ENCODE measurements at places on chromosomes 4 and X.

- H3K27ac ChIP-seq, result no peak overlapping the region
- no peak overlapping the region for H3K4me3 ChIP-seq
- no peaks in the 10 kb centered on the region for H3K27me3 ChIP-seq
- no peak for DNase-seq
- H3K36me3 ChIP-seq, result peaks cover 2% of the 10 kb centered on the region
Observed at GRCh38 chrX:148047200-148047599, 66.1 kb downstream of the FMR1NB start.

GRCh38 chrX:32496671-32497070 is 714.7 kb downstream of the DMD start:
- no peaks in the 10 kb centered on the region for H3K27me3 ChIP-seq
- no peaks in the 10 kb centered on the region for H3K36me3 ChIP-seq
- DNase-seq, result no peak
- no peak overlapping the region for H3K27ac ChIP-seq
- H3K4me3 ChIP-seq, result no peak overlapping the region

GRCh38 chr4:15654593-15655222 is 449 bp downstream of the FBXL5 start:
- H3K27me3 ChIP-seq, result no peaks in the 10 kb centered on the region
- no peaks in the 10 kb centered on the region for H3K36me3 ChIP-seq
- H3K4me1 ChIP-seq, result peaks cover 43% of the 10 kb centered on the region
- peak overlapping the region; percentile 97 for H3K4me3 ChIP-seq
- peak overlapping the region; percentile 99 for H3K27ac ChIP-seq

DNA sequence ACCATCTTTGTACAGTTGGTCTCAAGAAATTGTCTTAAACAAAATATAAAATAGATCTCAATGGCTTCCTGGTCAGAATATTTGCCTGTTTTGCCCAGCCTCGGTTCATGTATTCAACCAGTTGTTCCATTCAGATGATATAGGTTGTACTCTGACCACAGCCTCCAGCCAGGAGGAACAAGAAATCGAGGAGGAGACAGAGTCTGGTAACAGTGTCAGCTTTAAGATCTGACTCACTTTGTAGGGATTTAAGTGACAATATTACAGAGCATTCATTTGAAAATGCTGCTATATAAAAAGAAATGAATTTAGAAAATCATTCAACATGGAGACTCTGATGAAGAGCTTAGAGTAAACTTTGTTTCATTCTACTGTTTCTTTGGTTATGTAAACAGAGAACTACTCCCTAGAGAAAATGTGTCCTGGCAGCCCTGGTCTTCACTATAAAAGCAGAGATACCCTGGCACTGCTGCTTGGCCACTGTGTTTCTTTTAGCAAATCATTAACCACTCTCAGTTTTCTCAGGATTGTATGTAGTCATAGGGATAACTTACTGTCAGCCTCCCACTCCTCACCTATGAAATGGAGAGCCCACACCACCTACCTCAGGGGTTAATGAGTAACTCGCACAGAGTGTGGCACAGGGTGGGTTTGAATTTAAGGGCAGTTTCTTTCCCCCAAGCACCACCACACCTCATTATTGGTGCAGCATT is 53.5 kb downstream of the PAGE2 start:
- H3K4me3 ChIP-seq, result peak overlapping the region; percentile 39
- peaks cover 22% of the 10 kb centered on the region for H3K4me1 ChIP-seq
- H3K27me3 ChIP-seq, result no peaks in the 10 kb centered on the region
- peaks cover 11% of the 10 kb centered on the region for H3K36me3 ChIP-seq
- peak overlapping the region; percentile 92 for H3K27ac ChIP-seq

GRCh38 chr4:185883591-185883990 is 71.6 kb upstream of the SORBS2 start:
- no peaks in the 10 kb centered on the region for H3K27me3 ChIP-seq
- H3K4me3 ChIP-seq, result no peak overlapping the region
- peaks cover 7% of the 10 kb centered on the region for H3K4me1 ChIP-seq
- H3K36me3 ChIP-seq, result no peaks in the 10 kb centered on the region
- no peak for DNase-seq
- no peak overlapping the region for H3K27ac ChIP-seq

GRCh38 chrX:46788902-46789301 is 30.0 kb upstream of the SLC9A7 start:
- no peaks in the 10 kb centered on the region for H3K27me3 ChIP-seq
- no peak overlapping the region for H3K4me3 ChIP-seq
- peaks cover 3% of the 10 kb centered on the region for H3K36me3 ChIP-seq

DNA sequence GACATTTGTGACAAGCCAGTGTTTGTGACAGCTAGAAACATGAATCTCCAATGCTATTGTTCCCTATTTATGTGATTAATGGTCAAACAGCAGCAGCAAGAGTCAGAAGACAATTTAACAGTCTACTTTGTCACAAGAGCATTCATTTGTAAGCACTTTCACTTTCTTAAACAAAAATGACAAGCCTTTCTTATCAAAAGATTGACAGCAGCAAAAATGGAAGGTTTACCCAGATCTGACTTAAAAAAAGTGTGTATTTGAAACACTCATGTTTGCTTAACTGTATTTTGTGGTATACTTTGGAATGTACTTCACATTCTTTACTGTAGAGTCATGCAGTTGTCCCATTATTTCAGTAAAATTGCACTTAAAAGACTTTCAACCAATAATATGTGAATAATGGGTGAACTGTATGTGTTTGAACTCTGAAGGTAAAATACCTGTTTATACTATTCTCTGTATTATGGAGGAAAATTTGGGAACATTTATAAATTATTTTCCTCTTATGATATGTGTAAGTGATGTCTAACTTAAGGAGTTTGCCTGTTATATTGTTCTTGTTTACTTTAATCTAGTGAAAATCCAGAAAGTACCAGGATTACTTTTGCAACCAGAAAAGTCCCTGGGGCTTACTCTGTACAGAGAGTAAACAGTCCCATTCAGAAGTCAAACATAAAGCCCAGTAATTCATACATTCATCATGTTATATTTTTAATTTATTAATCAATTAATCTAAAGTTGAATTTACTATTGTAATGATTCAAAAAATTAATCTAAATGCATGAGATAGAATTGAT is 314.9 kb upstream of the TRAM1L1 start:
- no peaks in the 10 kb centered on the region for H3K27me3 ChIP-seq
- no peak overlapping the region for H3K4me3 ChIP-seq
- H3K36me3 ChIP-seq, result no peaks in the 10 kb centered on the region

DNA sequence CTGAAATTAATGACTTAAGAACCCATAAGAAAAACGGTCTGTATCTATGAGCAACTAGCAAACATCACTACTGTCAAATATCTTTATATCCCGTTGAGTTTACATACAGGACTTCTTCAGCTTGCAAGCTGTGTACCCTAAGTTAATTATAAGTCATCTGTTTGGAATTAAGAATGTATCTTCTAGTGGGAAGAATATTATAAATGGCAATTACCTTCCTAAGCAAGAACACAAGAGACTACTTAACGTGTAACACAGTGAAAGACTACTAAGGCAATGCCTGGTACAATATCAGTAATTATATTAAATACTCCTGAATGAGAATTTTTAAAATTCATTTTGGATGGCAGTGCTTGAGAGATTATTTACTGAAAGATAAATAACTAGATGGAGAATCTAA is 58.5 kb downstream of the ADGRA3 start:
- H3K4me1 ChIP-seq, result peaks cover 79% of the 10 kb centered on the region
- DNase-seq, result no peak
- no peaks in the 10 kb centered on the region for H3K27me3 ChIP-seq
- H3K36me3 ChIP-seq, result peaks cover 7% of the 10 kb centered on the region

DNA sequence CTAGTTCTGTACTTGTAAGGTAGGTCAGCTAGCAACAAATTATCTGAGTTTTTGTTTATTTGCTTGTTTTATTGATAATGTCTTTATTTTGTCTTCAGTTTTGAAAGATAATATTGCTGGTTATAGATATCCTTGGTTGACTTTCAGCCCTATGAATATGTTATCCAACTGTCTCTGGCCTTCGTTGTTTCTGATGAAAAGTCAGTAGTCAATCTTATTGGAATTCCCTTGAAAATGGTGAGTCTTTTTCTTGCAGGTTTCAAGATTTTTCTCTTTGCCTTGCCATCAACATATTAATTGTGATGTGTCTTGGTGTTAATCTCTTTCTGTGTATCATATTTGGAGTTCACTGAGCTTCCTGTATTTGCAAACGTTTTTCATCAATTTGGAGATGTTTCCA is 113.1 kb upstream of the NEIL3 start:
- no peaks in the 10 kb centered on the region for H3K4me1 ChIP-seq
- no peaks in the 10 kb centered on the region for H3K36me3 ChIP-seq
- DNase-seq, result no peak
- H3K27me3 ChIP-seq, result no peaks in the 10 kb centered on the region
- no peak overlapping the region for H3K27ac ChIP-seq

GRCh38 chr4:74770226-74770910 is 24.0 kb downstream of the BTC start:
- no peaks in the 10 kb centered on the region for H3K27me3 ChIP-seq
- no peak overlapping the region for H3K4me3 ChIP-seq
- no peaks in the 10 kb centered on the region for H3K4me1 ChIP-seq

GRCh38 chr4:89119836-89120235 is 8.5 kb downstream of the TIGD2 start:
- DNase-seq, result no peak
- no peaks in the 10 kb centered on the region for H3K27me3 ChIP-seq
- H3K36me3 ChIP-seq, result peaks cover 4% of the 10 kb centered on the region
- H3K4me3 ChIP-seq, result no peak overlapping the region
- H3K27ac ChIP-seq, result no peak overlapping the region

DNA sequence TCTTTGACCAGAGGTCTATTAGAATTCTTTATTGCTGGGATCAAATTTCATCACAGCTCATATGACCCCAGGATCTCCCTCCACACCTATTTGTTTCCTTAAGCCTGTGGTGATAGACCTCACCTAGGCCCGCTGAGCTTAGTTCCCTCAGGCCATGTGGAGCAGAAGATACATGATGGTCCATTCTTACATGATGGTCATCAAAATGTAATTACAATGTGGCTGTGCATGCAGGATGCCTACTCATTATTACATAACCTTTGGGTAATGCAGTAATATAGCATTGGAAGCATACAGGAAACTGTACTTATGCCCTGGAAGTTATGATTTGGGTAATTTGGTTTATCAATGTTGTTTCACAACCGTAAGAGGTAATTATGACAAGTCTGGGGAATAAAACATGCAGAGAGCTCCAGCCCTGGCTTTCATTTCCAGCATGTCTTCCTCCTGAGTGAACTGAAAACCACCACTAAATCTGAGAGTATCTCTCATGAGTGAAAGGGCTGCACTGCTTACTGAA is 67.0 kb upstream of the AGA start:
- peaks cover 12% of the 10 kb centered on the region for H3K4me1 ChIP-seq
- no peak overlapping the region for H3K4me3 ChIP-seq
- H3K27ac ChIP-seq, result no peak overlapping the region

- H3K27me3 ChIP-seq, result no peaks in the 10 kb centered on the region
- H3K4me3 ChIP-seq, result no peak overlapping the region
- no peaks in the 10 kb centered on the region for H3K4me1 ChIP-seq
- H3K36me3 ChIP-seq, result no peaks in the 10 kb centered on the region
- no peak for DNase-seq
- no peak overlapping the region for H3K27ac ChIP-seq
Observed at GRCh38 chr4:145414226-145414625, 67.4 kb upstream of the SMAD1 start.

DNA sequence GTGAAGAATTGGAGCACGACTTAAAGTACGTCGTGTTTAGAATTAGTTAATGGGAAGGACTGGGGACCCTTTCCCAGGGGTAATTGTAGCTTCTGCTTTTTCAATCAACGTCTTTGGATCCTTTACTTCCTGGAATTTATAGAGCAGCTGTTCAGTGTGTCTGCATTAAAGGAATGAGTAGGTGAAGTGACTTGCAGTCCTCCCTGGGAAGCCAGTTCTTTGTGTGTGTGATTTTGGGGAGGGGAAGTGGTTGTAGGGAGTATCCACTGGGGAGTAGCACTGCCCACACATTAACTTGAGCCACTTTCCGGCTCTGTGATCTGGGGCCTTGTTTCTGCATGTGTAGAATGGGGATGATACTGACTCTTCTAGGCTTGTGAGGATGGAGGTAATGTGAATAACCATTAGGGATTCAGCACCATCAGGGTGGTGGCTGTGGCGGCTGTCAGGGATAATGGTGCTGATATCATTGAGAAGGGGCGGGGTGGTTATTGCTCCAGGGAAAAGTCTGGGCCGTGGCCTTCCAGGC is 54.7 kb downstream of the TMEM131L start:
- no peak overlapping the region for H3K4me3 ChIP-seq
- H3K4me1 ChIP-seq, result peaks cover 39% of the 10 kb centered on the region
- H3K27ac ChIP-seq, result no peak overlapping the region
- DNase-seq, result no peak
- no peaks in the 10 kb centered on the region for H3K27me3 ChIP-seq

GRCh38 chrX:120358737-120359456 is 3.0 kb upstream of the ATP1B4 start:
- DNase-seq, result no peak
- H3K36me3 ChIP-seq, result no peaks in the 10 kb centered on the region
- H3K4me1 ChIP-seq, result no peaks in the 10 kb centered on the region
- no peak overlapping the region for H3K4me3 ChIP-seq
- no peak overlapping the region for H3K27ac ChIP-seq

- no peak overlapping the region for H3K27ac ChIP-seq
- peaks cover 3% of the 10 kb centered on the region for H3K36me3 ChIP-seq
- H3K4me3 ChIP-seq, result no peak overlapping the region
Observed at GRCh38 chr4:85548841-85549240, 73.9 kb downstream of the ARHGAP24 start.

DNA sequence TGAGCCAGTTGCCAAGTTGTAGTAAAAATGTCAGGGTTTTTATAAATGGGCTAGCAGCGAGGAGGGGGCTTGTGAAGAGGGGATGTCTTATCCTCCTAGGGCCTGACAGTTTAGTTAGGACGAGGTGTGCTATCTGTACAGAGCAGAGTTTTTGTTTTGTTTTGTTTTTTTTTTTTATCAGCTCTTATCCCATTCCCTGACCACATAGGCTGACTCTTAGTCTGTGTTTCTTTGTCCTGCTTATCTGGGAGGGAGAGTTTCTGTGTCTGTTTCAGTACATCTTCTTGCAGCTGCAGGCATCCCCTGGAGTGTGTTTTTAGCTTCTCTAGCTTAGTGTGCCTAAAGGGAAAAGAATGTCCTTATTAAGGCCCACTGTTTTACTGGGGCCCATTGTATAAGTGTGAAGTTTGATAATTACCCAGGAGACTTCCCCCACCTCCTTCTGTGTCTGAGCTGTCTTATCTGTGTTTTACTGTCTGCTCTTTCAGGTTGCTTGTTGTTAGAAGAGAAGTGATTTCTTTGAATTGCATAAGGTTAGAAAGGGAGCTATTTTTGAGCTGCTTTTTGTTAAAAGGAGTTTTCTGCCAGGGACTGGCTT is 32.0 kb downstream of the PAGE2 start:
- peaks cover 39% of the 10 kb centered on the region for H3K4me1 ChIP-seq
- H3K27ac ChIP-seq, result peak overlapping the region; percentile 46
- H3K27me3 ChIP-seq, result no peaks in the 10 kb centered on the region
- no peaks in the 10 kb centered on the region for H3K36me3 ChIP-seq

- H3K27me3 ChIP-seq, result peaks cover 11% of the 10 kb centered on the region
- DNase-seq, result no peak
- no peak overlapping the region for H3K4me3 ChIP-seq
- no peak overlapping the region for H3K27ac ChIP-seq
Observed at GRCh38 chr4:26525136-26525770, 35.0 kb upstream of the CCKAR start.
